ENCODE measurements at places on chromosomes 4 and X. TPM values are rescaled to one million over a fixed set of nuclear protein-coding genes. Genes with fewer than 3 reads are reported as not detected.
A peak's percentile ranks its signal among the peaks of the same experiment; 100 is the strongest.

DNA sequence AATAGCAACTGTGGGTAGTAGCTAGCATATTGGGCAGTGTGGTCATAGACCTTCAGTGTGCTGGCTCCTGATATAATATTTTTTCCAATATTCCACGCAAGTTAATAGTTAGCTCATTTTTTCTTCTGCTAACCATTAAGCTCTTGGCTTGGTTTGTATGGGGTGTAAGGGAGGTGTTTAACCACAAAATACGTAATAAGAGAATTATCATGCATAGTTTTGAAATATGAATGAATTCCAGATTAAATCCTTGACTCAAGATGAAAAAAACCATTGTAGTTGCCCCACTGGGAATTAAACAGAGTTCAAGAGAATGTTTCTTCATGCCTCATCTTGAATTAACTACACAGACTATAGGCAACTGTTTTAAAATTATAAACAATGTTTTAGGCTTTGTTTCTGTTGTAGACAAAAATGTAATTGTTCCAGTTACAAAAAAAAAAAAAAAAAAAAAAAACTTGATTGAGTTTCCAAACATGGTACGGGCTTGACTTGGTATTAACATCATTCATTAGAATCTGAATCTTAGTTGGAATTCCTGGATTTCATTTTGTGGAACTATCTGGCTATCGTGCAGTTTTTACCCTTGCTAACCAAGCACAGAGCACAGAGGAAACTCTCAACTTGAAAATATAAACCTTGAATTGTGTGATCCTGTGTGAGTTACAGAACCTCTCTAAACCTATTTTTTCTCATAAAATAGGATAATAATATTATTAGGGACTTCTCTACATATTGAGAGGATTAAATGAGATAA, 28.4 kb downstream of the CXCL1 start:
- DNase-seq: no peak

Gene CXCL9
- not detected for total RNA-seq

GRCh38 chr4:96677499-96677898, 837.6 kb downstream of the PDHA2 start:
- DNase-seq: no peak

- no peak for DNase-seq
Observed at GRCh38 chrX:74521961-74522751, 92.3 kb downstream of the RLIM start.

- DNase-seq: no peak
Observed at GRCh38 chrX:70434914-70435586, 9.6 kb upstream of the DLG3 start.

Gene SNCA
- total RNA-seq: 11.3 TPM

- no peak for DNase-seq
Observed at GRCh38 chr4:103012551-103012950, 7.0 kb downstream of the SLC9B1 start.

DNA sequence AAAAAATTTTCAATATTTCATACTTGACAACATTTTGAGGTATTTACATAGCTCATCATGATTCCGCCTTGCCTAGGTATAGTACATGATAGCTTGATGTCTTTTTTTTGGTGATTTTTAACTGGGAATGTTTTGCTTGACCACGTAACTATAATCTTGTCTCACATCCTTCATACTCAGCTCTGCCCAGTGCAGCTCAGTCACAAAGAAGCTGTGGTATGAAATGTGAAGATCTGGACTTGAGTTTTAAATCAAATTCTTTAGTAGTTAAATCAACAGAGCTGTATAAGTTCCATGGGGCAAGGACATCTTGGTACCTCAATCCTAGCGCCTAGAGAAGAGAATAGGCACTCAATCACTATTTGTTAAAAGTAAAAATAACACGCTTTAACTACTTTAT, 276.3 kb upstream of the DKK2 start:
- DNase-seq: no peak

GRCh38 chr4:161252520-161253141, 911.2 kb downstream of the FSTL5 start:
- DNase-seq: no peak

- no peak for DNase-seq
Observed at GRCh38 chr4:42543762-42544161, 113.1 kb downstream of the ATP8A1 start.

DNA sequence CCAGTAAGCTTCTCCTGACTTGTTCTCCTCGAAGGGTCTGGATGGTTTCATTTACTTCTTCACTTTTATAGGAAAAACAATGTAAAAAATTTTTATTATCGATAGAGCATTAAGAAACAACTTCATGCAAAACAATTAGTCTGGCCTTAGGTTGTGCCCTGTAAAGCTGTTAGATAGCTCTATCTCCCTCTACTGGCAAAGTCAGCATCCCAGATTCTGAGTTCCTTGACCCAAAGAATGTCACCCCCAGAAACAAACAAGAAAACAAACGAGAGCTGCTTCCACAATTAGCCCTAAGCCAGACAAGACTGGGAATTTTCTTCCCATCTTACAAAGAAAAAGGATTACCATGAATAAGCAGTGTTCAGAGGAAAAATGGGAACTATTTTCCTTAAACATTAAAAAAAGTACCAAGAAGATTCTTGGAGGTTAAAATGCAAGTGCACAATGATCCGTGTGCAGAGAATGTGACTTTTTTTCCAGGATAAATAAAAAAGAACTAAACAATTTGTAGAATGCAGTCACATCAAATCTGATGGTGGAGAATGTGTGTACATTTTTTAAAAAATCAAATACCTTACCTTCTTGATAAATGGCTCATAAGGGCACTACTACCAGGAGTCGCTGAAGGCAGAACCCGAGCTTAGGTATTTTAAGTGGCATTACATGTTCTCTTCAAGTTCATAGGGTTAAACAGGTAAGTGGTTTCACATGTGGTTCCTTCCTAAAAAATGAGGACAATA, 293.2 kb downstream of the FBXO8 start:
- DNase-seq: peak; percentile 57

Gene PRMT9
- 14.8 TPM for total RNA-seq

DNA sequence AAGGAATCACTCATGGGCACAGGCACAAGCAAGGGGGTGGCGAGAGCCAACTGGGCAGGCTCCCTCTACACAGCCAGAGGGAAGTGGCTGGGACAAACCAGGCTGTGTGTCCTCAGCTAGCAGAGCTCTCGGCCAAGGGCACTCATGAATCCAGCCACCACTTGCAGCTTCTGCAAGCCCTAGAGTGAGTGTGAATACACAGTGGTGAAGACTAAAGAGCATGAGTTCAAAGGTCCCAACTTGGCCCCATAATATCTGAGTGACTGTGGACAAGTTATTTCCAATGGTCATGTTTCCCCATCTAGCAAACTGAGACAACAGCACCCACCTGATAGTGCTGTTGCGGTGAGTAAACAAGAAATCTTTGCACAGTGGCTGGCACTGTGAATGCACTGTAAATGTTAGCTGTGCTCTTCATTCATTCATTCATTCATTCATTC, 51.7 kb downstream of the ADGRG2 start:
- no peak for DNase-seq

GRCh38 chr4:149322203-149322602, 493.4 kb downstream of the IQCM start:
- DNase-seq: no peak

GRCh38 chrX:44344194-44344593, 722 bp upstream of the EFHC2 start:
- peak; percentile 41 for DNase-seq

GRCh38 chr4:24858550-24858949, 54.3 kb downstream of the CCDC149 start:
- DNase-seq: no peak

GRCh38 chr4:24274381-24274941, 309.9 kb downstream of the DHX15 start:
- DNase-seq: peak; percentile 18

DNA sequence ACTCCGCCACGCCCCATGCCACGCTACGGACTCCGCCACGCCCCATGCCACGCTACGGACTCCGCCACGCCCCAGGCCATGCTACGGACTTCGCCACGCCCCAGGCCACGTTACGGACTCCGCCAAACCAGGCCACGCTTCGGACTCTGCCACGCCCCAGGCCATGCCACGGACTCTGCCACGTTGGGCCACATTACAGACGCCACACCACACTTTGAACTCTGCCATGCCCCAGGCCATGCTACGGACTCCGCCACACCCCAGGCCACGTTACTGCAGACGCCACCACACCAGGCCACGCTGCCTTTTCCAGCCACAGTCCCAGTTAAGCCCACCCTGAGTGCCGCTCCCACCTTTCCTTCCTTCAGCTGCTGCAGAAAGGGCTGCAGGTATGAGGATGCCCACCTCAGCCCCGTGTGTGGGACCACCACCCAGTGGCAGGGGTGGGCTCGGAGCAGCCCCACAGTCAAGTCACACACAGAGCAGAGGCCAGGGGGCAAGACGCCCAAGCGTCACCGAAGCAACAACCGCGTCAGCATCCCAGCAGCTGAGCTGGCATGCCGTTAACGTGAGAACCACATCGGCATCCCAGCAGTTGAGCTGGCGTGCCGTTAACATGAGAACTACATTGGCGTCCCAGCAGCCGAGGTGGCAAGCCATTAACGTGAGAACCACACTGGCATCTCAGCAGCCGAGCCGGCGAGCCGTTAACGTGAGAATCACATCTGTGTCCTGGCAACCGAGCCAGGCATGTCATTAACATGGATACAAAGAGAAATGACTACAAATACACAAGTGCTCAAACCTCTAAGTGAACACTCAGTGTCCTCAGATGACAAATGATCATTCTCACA, 26.4 kb downstream of the GAK start:
- DNase-seq: no peak

DNA sequence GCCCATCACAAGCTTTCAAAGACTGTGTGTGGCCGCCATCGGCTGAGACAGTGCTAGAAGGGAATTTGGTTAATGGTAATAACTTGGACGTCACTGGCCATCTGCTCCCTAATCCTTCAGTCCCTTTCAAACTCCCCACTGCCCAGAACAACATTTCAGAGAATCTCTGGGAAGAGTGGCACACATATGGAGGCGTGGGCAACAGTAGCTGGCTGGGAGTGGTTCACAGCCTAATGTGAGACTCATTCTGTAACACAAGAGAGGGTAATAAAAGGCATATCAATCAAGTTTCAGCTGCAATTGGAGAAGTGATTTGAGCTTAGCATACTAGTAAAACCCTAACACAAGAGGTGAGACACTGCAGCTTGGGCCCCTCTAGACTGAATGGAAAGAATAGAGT, 15.4 kb downstream of the SMIM10 start:
- no peak for DNase-seq

- no peak for DNase-seq
Observed at GRCh38 chr4:1299301-1299860, 9.7 kb downstream of the MAEA start.

DNA sequence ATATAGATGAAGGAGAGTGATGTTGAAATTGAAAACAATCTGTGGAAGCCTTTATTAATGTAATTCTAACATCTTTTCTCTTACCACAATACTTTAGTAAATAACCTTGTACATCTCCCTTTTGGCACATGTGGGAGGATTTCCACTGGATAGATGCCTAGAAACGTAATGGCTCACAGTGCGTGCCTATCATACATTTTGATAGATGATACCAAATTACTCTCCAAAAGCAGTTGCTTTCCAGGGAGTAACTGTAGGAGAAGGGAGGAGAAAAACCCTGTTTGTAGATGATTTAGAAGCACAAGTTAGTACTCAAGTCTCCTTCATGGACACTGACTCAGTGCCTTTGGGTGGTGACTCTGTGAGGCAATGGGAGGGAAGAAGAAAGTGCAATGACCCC, 476.3 kb downstream of the CCSER1 start:
- no peak for DNase-seq
